ENCODE measurements at places on chromosomes 16 and 17.

DNA sequence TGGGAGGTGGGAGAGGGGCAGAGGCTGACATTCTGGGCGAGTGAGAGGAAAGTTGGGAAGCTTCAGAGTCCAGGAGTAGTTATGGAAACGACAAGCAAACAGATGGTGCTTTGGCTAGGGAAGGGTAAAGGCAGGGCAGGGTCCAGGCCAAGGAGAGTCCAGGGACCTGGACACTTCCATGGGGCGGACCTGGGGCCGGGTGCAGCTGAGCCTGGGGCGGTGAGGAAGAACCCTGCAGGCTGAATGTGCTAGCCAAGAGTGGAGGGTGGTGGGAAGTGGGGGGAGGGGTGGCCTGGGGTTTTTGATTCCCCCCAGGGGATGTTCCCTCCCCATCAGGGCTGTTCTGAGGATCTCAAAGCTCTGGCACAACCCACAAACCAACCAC is 2.6 kb downstream of the PPP1R9B start:
- DNase-seq, result peak; percentile 66

DNA sequence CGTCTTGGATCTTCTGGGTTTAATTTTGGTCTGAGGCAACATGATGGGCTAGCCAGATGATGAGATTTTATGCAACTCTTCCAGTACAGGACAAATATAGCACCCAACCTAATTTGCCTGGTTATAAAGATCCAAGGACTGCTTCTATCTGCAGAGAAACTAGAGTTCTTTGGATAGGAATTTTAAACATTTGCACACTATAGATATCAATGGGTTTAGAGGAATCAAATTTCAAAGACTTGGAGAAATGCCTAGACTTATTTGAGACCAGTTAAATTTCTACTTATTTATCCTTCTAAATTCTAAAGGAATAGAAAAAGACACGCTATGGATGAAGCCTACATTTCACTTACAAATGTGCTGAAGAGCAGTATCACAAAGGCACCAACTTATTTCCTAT is 12.6 kb downstream of the PMFBP1 start:
- no peak for DNase-seq

- DNase-seq, result no peak
Observed at GRCh38 chr17:65933290-65933689, 258.6 kb downstream of the CEP112 start.

GRCh38 chr17:5078106-5079028 is at the start of gene ZFP3:
Gene ZFP3, plus strand, starts transcription at chr17:5078467. Its CDS starts 13,038 bp downstream, at chr17:5091505.
- DNase-seq, result peak; percentile 82

DNA sequence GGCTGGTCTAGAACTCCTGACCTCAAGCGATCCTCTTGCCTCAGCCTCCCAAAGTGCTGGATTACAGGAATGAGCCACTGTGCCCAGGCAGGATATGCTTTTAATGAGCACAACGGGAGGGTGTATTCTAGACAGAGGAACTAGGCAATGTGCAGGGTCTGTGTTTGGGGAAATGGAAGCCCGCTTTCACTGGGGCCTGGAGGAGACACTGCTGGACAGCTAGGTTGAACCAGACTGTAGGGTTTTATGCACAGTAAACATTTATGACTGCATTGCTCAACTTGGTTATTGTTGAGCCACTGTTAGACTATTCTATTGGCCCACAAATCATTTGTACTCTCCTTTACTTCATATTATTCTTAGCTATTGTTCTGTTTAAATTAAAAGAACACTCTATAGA is 10.2 kb upstream of the SIAH1 start:
- no peak for DNase-seq

- peak; percentile 57 for DNase-seq
Observed at GRCh38 chr16:28326881-28327610, 34.7 kb downstream of the SBK1 start.

GRCh38 chr17:15364615-15365014 is 23.2 kb upstream of the TEKT3 start:
- DNase-seq, result peak; percentile 55

All from GM23248 (cell line).